ENCODE measurements at places on chromosomes 4 and X.

- DNase-seq = no peak
These were observed 51.3 kb upstream of the MAP3K15 start for GRCh38 chrX:19566359-19567222.

GRCh38 chr4:85815796-85816459 lies 341.0 kb downstream of the ARHGAP24 start:
- DNase-seq = no peak

DNA sequence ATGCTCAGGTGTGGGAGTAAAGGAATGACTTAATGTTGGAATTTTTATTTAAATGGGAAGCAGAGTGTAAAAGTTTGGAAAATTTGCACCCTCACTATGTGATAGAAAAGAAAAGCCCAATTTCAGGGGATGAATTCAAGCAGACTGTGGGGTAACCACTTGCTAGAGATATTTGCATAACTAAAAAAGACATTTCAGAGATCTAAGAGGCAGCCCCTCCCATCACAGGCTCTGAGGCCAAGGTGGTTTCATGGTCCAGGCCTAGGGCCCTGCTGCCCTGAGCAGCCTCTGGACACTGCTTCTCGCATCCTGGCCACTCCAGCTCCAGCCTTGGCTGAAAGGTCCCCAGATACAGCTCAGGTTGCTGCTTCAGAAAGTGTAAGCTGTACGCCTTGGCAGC lies 5.9 kb upstream of the XPNPEP2 start:
- DNase-seq = no peak

DNA sequence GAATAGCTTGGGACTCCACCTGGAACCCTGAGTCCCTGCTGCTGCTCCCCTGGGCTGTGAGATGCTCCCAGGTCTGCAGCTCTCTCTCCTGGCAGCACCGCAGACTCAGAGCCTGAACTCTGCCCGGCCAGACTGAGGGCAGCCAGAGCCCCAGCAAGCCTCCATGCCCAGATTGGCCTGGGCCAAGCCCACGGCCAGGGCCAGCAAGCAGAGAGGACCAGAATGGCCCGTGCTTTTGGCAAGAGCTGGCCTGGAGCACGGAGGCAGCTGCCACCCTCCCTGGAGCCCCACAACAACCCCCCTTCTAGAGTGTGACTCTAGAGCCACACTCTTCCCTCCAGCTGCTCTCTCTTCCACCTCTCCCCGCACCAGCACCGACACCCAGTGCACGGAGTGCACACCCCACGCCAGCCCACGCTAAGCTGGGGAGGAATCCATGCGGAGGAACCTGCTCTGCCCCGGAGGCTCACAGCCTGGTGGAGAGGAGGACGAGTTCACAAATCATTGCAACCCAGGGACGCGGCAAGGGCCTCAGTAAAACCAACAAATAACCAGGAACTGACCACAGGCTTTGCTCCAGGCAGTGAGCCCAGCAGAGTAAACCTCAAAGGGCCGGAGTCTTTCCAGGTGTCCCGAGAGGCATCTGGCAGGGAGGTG lies 110.3 kb downstream of the HMX1 start:
- DNase-seq = no peak

- DNase-seq = no peak
These were observed 963 bp upstream of the USO1 start for GRCh38 chr4:75723163-75724065.

GRCh38 chr4:84568496-84568895 lies 14.4 kb upstream of the CDS1 start:
- DNase-seq = no peak

- DNase-seq = peak; percentile 10
These were observed 223.1 kb upstream of the DMD start for GRCh38 chrX:33434256-33435092.

DNA sequence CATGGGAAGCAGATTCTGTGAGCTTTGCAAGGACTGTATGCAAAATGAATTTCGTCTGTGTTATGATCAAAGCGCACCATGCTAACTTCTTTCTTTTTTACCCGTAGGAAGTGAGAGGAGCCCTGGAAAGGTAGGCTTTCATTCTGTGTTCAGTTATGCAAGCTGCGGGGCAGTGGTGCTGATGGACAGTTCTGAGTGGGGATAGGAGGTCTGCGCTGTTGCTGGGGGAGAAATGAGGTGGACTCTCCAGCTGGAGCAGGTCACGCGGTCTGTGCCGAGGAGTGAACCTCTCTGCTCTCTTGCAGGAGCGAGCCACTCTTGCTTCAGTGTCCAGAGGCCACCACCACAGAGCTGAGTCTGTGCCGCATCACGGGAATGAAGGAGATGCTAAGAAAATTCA lies 4.5 kb downstream of the TRIML1 start:
- DNase-seq = no peak

- DNase-seq = no peak
These were observed 199.6 kb upstream of the MID1 start for GRCh38 chrX:10819973-10820372.

GRCh38 chr4:151276787-151277562 lies at the start of gene PRSS48:
PRSS48 (plus strand) TSS chr4:151277161; CDS start chr4:151277173, 12 bp downstream.
- DNase-seq = no peak

DNA sequence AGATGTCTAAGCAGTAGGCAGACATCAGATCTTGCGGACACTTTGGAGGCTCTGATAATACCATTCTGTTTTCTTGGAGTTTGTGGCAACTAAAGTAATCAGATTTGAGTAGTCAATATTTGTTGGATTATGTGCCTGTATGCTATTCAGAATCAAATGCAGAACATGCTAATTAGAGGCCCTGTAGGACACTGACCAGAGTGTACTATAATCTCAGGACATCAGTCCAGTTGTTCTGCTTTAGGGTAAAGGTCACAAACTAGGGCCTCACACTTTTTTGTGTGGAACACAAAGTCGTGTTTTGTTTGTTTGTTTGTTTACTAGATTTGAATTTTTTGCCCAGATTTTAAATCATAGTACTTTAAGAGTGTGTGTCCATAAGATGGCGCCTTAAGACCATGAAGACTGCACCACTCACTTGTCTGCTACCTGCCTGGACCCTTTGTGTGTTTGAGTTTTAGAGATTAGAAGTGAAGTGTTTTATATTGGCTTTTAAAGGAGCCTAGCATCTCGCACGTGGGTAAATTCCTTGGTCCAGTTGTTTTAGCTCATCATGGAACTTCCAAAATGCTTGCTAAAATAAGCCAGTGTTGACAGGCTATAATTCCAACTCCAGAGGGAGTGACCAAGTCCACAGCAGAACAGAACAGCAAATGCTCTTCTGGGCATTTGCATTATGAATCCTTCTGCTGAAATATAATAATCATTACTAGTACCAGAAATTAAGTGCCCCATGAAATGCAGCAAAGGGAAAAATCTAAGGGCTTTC lies 34.7 kb downstream of the IL13RA1 start:
- no peak for DNase-seq

DNA sequence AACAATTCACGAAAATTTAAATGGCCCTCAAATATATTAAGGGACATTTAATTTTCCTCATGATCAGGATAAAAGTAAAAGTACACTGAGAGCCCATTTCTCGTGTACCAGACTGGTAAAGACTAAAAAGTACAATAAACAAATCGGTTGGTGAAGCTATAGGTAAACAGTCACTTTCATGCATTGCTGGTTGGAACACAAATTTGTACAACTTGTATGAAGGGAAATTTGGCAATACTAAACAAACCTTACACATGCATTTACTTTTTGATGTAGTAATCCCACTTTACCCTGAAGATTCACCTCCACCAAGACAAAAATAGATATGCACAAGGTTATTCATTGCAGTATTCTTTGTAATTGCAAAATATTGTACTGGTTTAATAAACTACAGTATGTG lies 31.4 kb upstream of the MBNL3 start:
- no peak for DNase-seq

DNA sequence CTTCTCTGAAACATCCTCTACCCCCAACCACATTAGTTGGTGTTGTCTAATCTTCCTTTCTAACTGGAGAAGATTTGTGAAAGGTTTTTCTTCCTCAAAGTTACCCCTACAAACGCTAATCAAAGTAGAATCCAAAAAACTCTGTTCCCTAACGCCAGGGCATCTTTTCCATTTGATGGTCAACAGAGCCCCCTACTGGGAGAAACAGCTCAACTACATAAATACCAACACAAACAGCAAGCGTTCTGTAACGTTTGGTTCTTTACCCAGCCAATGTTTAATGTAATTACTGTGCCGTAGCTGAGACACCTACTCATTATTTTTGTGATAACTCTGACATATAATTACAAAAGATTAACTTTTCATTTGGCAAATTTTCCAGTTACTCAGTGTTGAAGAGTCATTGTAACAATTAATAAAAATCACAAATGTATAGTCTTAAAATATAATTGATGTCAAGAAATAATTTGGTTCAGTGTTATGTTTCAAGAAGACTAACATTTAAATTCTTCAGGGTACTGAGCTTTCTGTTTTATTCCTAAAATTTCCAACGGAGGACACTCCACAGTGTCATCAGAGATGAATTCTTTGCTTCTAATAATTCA lies 94.9 kb upstream of the TBC1D9 start:
- no peak for DNase-seq

DNA sequence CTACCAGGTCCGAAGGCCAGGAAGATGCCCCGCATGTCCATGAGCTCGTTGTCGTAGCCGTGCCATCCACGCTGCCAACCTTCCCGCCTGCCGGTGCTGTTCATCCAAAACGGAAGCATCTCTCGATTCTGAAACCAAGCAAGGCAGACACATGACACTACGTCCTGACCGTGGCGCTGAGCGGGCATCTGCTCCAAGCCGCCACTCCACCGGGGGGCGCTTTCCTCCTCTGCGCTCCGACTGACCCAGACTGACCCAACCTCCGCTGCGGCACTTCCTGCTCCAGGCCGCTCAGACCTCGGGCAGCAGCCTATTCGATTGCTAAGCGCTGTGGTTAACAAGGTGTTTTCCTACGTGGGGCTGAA lies 120.5 kb downstream of the ENPP6 start:
- no peak for DNase-seq

DNA sequence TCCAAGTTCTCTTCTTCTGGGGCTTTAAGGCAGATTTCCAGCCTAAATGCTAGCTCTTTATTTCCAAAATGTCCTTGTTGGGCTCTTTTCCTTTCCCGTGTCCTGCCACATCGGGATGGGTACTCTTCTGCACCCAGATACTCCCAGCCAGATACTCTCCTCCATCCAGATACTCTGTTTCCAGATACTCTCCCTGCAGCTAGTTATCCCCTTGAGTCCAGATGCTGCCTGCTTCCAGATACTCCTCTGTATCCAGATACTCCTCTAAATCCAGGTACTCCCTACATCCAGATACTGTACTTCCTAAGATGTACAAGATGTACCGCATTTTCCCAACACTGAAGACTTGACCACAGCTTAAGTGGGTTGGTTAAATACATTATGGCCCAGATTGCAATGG lies 10.5 kb upstream of the XG start:
- no peak for DNase-seq

GRCh38 chr4:15792974-15793373 lies 14.8 kb downstream of the CD38 start:
- no peak for DNase-seq

- DNase-seq = no peak
These were observed 40.4 kb downstream of the NSG1 start for GRCh38 chr4:4427121-4427870.

DNA sequence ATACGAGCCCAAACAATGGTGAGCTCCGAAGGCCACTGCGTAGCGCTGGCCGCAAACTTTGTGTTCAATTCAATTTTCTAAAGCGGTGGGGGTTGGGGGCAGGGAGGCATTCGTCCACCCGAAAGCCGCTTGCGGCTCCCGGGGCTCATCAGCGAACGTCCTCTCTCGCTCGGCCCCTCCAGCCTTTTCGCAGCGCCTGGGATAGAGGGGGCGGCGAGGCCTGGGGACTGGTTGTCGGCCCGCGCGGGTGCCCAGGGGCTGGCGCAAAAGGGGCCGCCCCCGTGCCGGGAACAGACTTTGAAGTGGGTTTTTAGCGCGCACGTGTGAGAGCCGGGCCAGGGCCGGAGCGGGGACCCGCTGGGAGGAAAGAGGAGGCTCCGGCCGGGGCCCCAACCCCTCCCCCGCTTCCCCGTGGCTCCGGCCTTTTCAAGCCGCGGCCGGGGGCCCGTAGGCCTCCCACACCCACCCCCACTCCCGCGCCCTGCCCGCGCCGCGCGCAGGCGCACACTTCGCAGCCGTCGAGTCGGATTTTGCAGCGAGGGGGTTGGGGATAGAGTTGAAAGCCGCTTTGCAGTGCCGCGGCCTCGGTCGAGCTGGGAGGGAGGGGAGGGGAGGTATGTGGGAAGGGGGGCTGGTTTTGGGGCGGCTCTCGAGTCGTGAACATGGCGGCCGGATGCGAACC lies 8.3 kb downstream of the ZIC3 start:
- no peak for DNase-seq

DNA sequence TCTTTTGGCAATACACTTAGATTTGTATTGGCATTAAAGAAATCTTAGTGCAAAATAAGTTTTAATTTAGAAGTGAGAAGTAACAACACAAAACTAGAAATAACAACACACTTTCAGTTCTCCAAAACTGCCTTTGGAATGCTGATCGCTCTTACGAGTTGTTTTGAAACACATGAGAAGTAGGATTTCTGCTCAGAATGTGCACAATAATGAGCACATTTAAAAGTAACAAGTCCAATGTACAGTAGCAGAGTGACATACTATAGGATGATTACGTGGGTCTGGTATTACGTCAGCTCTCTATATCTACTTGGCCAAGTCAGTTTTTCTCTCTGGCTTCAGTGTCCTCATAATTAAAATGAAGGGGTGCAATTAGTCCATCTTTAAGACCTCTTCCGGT lies 164.8 kb downstream of the CHM start:
- DNase-seq = no peak

DNA sequence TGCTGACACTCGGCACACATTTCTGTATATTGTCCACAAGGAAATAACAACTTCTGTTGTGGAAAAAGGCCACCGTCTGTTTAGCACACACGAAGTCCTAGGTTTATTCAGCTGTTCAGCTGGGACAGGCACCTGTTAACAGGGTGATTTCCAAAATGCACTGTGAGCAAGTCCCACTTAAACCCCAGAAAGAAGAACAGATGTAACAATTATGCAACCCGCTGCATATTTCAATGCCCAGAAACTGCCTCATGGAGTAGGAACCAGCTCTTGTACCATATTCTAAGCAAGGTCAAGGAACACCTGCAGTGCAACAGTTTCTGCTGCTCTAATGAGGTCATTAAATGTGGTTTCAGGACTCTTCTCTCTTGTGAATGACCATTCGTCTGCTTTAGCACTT lies 77.1 kb downstream of the GEMIN8 start:
- no peak for DNase-seq

DNA sequence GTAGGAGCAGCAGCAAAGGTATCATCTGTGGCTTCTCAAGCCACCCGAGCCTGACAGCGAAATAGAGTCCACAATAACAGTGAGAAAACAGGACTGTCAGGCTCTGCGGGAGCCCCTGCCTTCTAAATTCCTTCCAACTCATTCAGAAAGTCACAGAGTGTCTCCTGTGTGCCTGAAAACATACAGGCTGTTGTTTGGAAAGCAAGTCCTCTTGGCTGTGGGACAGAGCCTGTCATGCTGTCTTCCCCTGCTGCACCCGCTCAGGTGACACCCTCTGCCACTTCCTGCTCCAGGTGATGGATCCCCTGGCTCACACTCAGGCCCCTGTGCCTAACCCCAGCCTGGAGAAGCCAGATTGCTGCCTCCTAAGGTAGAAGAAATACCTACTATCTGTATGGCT lies 152.3 kb downstream of the RAB28 start:
- DNase-seq = no peak
